Kasumi-1 (cell line): ENCODE measurements at places on chromosomes 5 and 9.

- DNase-seq, result no peak
Measured at GRCh38 chr9:106324053-106324585, 538.8 kb upstream of the ZNF462 start.

DNA sequence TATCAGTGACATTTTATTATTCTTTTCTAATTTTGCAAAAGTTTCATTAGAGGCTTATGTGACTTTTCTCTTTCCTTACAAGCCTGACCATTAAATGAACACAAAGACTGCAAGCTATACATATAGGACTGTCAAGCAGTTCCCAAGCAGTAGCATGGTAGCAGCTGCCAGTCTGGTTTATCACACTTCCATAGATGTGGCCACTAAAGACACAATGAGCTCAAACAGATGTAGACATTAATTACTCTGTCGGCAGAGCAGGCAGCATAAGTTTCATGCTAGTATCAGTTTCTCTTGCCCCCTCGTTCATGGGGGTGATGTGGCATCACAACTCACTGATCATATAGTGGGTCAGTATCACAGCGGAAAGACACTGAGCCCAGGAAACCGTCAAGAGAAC is 89.5 kb downstream of the CDH10 start:
- DNase-seq, result no peak

- no peak for DNase-seq
Measured at GRCh38 chr9:112421771-112422222, 41.9 kb downstream of the HSDL2 start.

DNA sequence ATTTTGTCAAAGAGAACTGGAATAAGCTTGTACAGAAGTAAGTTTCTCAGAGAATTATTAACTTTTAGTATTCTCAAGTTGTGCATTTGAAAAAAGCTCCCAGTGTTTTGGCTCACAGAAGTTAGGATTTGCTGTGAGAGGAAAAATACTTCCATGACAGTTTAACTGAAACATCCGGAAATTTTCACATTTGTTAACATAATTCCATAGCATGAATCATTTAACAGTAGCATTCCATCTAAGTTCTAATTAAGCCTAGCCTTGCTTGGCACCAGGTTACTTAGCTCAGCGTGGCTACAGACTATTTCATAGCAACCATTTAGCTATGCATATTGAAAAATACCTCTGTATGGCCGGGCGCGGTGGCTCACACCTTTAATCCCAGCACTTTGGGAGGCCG is 90.8 kb downstream of the LNPEP start:
- DNase-seq, result no peak

DNA sequence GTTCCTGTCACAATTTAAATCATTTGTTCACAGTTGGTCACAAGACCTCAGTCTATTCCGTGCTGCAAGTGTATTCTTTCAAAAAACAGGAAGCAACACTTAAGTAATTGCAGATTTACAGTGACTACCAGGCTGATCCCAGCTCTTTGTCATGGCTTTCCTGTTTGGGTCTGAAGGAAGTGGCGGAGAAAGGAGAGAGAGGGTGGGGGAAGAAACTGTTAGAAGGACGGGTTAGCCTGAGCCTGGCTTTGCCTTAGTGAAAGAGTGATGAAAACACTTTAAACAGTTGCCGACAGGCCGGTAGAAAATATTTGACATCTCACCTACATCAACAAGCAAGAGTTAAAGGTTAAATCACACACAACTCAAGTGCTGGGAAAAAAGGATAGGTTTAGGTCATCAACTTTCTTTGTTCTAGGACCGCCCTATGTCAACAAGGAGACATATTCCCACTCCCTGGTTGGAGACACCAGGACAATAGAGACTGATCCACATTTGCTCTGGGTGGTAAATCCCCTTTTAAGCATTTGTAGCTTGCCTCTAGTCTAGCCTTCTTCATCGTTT is 102.2 kb upstream of the DAB2 start:
- peak; percentile 79 for DNase-seq

GRCh38 chr5:148898413-148899075 is 72.1 kb downstream of the ADRB2 start:
- DNase-seq, result no peak
